Hematopoietic multipotent progenitor cell treated with erythropoietin and hydrocortisone succinate and interleukin-3 and kit ligand, for 8 days (in vitro differentiated cells): ENCODE measurements at places on chromosomes 16 and 17.

GRCh38 chr17:36128411-36128978 lies 24.9 kb downstream of the CCL4 start:
- DNase-seq: no peak

DNA sequence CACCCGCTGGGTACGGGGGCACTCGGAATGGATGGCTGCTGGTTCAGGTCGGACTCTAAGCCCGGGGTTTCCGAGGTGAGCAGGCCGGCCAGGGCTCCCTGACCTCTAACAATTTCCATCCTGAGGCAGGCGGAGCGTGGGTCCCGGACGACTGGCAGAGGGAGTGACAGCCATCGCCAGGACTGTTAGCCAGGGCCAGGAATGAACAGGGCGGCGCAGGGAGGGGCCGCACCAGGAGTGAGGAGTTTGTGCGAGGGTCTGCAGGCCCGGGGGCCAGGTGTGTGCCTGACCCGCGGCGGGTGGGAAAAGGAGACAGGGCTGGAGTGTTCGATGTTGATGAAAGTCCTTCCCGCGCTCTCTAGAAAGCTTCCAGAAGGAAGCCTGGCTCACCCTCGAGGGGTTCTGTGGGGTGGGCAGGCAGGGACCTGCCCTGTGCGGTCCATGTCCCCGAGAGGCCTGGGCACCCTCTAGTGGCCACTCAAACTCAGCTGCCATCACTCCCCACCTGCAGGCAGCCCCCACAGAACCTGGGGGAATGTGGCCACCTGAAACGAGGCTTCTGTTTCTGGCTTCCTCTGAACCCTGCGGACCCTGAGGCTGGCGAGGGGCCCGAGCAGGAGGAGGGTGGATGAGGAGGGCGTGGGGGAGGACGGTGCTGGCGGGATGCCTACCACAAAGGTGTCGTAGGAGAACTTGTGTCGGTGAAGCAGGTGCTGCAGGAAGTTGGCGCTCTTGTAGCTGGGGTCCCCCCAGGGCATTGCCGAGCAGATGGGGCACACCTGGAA lies 8.2 kb downstream of the RNF166 start:
- no peak for DNase-seq

DNA sequence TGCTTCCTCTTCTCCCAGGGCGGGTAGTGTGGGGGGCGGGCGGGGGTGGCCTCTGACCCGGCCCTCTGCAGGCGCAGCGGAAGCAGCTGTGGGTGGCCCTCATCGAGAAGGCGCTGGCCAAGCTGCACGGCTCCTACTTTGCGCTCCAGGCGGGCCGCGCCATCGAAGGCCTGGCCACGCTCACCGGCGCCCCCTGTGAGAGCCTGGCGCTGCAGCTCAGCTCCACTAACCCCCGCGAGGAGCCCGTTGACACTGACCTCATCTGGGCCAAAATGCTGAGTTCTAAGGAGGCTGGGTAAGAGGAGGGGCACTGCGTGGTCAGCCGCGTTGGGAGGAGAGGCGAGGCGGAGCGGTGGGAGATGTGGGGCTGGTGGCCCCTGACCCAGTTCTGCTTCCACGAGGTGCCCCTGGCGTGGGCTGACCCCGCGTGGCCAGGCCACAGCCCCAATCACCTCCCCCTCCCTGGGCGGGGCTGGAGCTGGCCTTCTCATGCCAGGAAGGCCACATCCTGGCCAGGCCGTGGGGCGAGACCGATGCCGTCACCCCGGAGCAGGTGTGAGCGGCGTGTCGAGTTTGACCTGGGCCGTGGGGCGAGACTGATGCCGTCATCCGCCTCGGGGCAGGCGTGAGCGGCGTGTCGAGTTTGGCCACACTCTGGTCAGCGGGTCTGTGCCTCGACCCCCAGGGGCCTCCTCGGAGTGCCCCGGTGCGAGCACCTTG lies 10.5 kb upstream of the PRR35 start:
- DNase-seq: no peak

- DNase-seq: peak; percentile 47
Observed at GRCh38 chr17:75504347-75505151, 10.8 kb downstream of the CASKIN2 start.

GRCh38 chr17:66357037-66357436 lies 54.6 kb downstream of the PRKCA start:
- DNase-seq: no peak

DNA sequence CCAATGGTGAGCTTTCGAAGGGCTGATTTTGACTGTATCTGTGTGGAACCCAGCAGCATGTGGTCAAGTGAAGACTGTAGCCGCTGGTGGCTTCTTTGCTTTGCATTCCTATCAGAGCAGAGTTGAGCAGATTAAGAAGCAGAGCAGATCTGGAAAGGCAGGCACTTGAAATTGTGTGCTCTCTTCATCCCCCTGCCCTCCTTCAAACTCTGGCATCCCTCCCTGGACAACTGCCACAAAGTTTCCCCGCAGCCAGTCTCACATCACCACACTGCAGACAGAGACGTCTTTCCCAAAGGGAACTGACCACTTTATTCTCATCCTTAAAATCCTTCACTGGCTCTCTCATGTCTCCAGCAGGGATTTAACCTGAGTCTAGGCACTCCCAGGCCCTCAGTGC lies 237.1 kb upstream of the DYNLRB2 start:
- no peak for DNase-seq

DNA sequence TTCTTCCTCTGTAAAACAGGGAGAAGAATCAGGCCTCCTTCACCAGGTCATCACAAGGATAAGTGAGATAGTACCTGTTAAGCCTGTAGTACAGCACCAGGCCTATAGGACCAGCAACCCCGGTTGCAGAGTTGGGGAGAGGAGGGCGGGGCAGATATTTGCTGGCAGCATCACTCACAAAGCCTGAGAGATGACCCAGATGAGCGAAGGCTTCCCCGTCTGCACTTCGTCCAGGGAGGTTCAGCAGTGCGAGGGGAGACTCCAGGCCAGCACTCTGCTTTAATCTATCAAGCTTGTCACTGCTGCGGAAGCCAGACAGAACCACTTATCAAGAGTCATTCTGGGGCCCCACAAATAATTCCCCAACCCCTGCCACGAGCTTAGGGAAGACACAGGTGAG lies 15.8 kb upstream of the RBBP6 start:
- no peak for DNase-seq

DNA sequence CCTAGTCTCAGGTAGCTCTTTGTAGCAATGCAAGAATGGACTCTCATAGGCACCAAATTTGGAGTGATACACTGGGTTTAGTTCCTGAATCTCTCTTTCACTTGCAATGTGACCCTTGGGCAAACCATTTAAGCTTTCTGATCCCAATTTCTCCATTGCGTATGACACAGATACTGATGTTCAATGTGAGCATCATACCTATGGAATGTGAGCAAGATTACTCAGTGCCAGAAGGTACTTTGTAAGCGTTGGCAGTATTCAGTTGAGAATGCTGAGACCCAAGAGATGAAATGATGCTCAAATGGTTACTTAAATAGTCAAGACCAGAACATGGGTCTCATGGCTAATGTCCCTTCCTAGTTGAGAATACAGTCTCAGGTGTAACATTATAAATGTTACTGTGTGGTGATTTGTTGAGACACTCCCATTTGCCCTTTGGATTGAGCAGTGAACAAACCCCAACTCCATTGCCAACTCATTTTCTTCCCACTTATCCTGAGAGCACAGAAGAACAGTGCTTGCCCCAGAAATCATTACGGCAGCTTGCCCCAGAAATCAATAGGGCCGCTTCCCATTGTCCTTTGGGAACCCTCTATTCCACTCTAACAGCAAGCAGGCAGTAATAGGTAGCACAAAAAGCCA lies 134.1 kb downstream of the SOX9 start:
- DNase-seq: no peak

DNA sequence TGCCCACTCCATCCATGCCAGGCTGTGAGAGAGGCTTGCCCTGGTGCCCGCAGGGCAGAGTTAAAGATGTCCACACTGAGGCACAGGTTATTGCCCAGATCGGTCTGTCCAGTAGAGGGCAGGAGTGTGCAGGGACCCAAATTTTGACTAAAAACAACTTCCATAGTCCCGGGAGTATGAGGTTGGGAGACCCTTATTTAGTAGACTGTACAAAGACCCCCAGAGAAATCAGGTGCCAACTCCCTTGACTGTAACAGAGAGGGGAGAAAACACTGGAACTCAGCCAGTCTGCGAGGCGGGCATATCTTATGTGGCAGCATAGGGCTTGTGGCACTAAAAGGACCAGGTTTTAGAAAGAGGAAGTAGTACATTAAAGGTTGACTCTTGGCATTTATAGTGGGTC lies 43.4 kb downstream of the HNF1B start:
- DNase-seq: peak; percentile 60

GRCh38 chr17:50289278-50289677 lies 15.0 kb downstream of the TMEM92 start:
- no peak for DNase-seq

- DNase-seq: peak; percentile 75
Observed at GRCh38 chr17:65100316-65101140, 36.6 kb upstream of the RGS9 start.

- DNase-seq: no peak
Observed at GRCh38 chr17:73783945-73784603, 139.8 kb upstream of the SDK2 start.

DNA sequence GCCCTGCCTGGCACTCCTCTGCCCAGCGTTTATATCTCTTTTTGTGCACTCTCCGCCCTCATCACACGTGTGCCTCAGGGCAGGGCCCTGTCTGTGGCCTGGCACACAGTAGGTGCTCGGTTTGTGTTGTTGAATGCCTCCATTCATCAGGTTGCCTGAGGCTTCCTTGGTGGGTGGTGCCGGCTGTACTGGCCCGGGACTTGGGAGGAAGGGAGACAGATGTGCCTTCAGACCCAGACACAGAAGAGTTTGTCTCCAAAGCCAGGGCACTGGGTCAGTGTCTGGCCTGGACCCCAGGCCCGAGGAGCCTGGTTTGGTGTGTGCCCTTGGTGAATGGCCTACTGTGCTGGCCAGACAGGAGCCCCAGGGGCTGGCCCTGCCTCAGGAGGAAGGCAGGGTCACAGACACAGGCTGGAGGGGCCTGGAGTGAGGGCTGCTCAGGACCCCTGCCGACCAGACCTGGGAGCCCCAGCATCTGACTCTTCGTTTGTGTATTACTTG lies 71.6 kb downstream of the RAI1 start:
- DNase-seq: peak; percentile 55

DNA sequence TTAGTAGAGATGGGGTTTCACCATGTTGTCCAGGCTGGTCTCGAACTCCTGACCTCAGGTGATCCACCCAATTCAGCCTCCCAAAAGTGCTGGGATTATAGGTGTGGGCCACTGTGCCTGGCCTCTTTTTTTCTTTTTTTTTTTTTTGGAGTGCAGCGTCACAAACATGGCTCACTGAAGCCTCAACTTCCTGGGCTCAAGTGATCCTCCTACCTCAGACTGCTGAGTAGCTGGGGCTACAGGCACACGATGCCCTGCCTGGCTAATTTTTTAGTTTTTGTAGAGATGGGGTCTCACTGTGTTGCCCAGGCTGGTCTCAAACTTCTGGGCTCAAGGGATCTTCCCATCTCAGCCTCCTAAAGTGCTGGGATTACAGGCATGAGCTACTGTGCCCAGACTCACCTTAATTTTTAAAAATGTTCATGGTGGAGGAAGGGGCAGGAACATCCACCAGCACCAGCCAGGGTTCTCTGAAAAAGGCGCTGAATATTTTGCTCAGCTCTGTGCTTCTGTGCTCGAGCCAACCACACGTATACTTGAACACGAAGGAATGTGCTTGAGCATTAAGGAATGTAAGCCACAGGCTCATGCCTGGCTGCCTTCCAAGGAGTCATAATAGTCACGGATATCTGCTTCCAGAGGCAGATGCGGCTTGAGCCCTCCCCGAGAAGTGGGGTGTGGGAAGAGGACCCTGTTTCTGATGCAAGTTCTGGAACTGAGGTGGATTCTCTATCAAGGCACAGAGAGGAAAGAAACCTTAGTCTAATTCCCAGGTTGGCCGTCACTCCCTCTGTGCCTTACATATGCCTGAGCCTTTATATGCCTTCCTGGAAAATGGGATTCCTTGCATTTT lies 65.5 kb upstream of the CREBBP start:
- DNase-seq: no peak

DNA sequence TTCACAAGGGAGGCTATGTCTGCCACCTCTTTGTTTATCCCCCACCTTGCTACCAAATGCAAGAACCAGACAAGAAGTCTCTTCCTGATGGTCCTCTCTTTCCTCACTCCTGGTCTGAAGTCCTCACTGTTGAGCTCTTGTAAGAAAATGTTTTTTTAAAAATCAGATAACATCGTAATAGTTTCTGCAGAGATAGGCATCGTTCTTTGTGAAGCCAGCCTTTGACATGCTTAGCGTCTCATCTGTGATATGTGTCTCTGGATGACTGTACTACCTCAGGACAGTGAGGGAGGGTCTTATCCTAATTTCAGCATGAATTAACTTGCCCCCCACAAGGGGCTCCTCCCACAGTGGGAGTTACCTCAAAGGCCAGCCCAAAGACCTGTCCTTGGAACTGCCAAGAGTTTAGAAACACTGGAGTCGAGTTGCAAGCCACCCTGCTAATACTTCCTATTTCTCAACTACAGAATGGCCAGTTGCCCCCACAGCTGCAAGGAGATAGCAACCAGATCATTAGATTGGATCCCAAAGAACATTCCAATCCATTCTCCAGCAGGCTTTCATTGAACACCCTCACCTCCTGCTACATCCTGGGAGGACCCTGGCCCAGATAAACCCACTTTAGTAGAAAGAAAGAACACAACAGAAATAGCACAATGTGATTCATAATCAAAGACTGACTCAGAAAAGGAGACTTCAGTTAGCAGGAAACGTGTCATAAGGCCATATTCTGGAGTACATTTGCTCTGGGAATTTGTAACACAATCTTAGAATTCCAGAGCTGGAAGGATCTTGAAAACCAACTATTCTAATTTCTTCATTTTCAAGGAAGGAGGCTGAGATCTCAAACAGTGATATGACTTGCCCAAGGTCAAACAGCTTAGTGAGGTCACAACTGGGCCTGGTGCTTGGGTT lies 151.0 kb downstream of the IRX3 start:
- no peak for DNase-seq

DNA sequence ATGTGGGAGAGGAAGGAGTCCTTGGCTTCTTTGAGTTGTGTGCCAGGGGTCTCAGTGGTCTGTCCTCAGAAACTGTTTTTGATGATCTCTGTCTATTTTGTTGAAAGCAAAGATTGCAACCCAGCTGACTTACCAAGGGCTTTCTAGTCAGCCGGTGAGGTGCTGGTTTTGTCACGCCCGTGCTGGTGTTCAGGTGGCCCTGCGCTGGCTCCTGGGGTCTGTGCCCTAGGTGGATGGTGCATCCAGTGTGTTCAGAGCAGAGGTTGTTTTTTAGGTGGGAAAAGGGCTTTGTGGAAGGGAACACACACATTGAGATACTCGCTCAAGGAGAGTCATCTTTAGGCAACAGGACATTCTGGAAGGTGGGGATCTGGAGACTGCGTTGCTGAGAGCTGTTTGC lies 51.0 kb downstream of the BANP start:
- no peak for DNase-seq

- DNase-seq: no peak
Observed at GRCh38 chr16:49484936-49485335, 111.3 kb downstream of the C16orf78 start.
